Upper lobe of left lung (tissue), 6 donors: ENCODE measurements at places on chromosomes 12 and 14. TPM values are rescaled to one million over a fixed set of nuclear protein-coding genes. Genes with fewer than 3 reads are reported as not detected.

- DNase-seq: no peak
- no peak overlapping the region for H3K4me3 ChIP-seq
- no peaks in the 10 kb centered on the region for H3K27me3 ChIP-seq
- no peaks in the 10 kb centered on the region for H3K4me1 ChIP-seq
Observed at GRCh38 chr12:18429366-18429765, 168.0 kb downstream of the PIK3C2G start.

DNA sequence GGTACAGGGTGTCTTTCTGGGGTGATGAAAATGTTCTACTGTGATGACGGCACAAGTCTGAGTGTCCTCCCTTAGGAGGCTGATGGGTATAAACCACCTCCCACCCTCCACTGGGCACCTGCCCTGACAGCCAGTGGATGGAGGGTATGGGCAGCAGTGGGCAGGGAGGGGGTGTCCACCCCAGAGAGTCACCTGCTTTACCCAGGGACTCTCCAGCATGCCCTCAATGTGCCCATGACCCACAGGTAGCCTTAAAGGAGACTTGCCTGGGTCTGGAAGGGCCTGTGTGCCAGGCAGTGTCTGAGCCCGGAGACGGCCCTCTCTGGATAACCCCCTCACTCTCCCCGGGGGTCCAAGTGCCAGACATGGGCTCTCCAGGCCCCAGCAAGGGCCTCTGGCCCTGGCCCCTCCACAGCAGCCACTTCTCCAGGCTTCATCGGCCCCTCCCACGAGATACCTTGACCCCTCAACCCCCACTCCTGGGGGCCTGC is 38.8 kb downstream of the CCNK start:
- peaks cover 44% of the 10 kb centered on the region for H3K4me1 ChIP-seq
- H3K27ac ChIP-seq: no peak overlapping the region
- H3K4me3 ChIP-seq: no peak overlapping the region
- no peak for DNase-seq

GRCh38 chr14:76373456-76373855 is 2.5 kb upstream of the ESRRB start:
- H3K27me3 ChIP-seq: peaks cover 24% of the 10 kb centered on the region
- H3K36me3 ChIP-seq: no peaks in the 10 kb centered on the region
- H3K4me1 ChIP-seq: peaks cover 21% of the 10 kb centered on the region

DNA sequence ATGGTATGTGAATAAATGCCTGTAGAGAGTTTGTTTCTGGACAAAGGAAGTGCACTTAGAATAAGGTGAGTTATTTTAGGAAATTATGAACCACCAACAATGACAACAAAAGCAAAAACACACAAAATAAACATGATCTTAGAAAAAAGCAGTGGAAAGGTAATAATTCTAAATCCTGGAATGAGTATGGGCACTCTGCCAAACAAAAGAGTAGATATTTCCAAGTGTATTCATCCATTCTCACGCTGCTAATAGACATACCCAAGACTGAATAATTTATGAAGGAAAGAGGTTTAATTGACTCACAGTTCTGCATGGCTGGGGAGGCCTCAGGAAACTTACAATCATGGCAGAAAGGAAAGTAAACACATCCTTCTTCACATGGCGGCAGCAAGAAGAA is 269.3 kb upstream of the NPAS3 start:
- no peaks in the 10 kb centered on the region for H3K36me3 ChIP-seq
- no peaks in the 10 kb centered on the region for H3K4me1 ChIP-seq
- no peak for DNase-seq
- H3K27me3 ChIP-seq: no peaks in the 10 kb centered on the region

- H3K27ac ChIP-seq: no peak overlapping the region
- H3K36me3 ChIP-seq: no peaks in the 10 kb centered on the region
- H3K4me1 ChIP-seq: peaks cover 22% of the 10 kb centered on the region
- no peaks in the 10 kb centered on the region for H3K27me3 ChIP-seq
Observed at GRCh38 chr14:101410126-101410525, 151.2 kb upstream of the DIO3 start.

- H3K36me3 ChIP-seq: no peaks in the 10 kb centered on the region
- no peak for DNase-seq
- no peak overlapping the region for H3K4me3 ChIP-seq
- no peak overlapping the region for H3K27ac ChIP-seq
- no peaks in the 10 kb centered on the region for H3K4me1 ChIP-seq
- no peaks in the 10 kb centered on the region for H3K27me3 ChIP-seq
Observed at GRCh38 chr12:89783359-89784060, 74.9 kb upstream of the ATP2B1 start.

DNA sequence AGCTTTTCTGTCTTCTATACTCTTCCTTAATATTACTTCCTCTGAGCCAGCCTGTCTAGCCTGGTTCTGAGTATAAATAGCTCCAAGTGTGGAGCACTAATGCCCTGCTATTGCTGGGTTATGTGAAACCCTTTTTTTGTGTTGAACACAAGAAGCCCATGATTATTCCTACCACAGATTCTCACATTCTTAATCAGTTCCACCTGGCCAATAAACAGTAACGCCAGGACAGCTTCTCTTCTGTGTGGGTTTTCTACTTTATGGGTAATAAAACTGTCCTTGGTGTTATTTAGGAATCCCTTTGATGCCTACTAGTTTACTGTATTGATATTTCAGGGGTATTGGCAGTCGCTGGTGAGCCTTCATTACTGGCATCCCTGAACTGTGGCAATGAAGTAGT is 48.9 kb upstream of the LRIG3 start:
- no peaks in the 10 kb centered on the region for H3K36me3 ChIP-seq
- no peak overlapping the region for H3K27ac ChIP-seq
- no peak for DNase-seq
- H3K27me3 ChIP-seq: no peaks in the 10 kb centered on the region

DNA sequence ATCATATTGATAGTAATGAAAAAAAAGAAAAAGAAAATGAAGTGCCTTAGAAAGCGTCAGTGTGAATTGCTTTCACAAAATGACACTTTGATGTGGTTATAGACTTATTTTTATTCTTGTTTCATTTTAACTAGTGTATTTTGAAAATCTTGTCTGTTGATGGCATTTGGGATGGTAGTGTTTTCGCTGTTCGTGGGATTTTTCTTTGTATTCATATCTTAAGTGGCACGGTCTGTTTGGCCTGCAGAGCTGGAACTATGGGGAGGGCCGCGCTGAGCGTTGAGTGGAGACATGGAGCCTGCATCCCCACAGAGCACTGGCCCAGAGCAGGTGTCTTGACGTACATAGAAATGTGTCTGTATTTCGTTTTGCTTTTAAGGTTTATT is 61.6 kb downstream of the WDR20 start:
- H3K4me3 ChIP-seq: no peak overlapping the region
- H3K36me3 ChIP-seq: no peaks in the 10 kb centered on the region
- peaks cover 3% of the 10 kb centered on the region for H3K4me1 ChIP-seq

DNA sequence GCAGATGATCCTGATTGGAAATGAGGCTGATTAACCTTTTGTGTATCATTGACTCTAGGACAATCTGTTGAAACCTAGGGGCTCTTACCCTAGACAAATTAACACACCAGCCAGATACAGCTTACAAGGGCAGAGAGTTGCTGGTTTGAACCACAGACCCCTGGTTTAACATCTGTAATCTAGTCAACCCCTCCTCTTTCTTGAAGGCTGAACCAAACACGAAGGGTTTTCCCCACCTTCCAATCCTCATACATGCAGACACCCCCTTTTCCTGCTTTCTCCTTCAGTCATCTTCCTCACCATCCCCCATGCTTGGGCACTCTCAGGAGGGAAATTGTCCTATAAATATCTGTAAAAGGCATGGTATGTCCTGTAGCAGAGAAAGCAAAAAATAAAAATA is 126.0 kb upstream of the HIF1A start:
- H3K27me3 ChIP-seq: no peaks in the 10 kb centered on the region
- H3K36me3 ChIP-seq: no peaks in the 10 kb centered on the region
- peaks cover 35% of the 10 kb centered on the region for H3K4me1 ChIP-seq
- no peak for DNase-seq
- no peak overlapping the region for H3K4me3 ChIP-seq

GRCh38 chr12:325906-326305 is 63.2 kb downstream of the KDM5A start:
- H3K27ac ChIP-seq: no peak overlapping the region
- H3K4me3 ChIP-seq: no peak overlapping the region
- H3K27me3 ChIP-seq: no peaks in the 10 kb centered on the region

DNA sequence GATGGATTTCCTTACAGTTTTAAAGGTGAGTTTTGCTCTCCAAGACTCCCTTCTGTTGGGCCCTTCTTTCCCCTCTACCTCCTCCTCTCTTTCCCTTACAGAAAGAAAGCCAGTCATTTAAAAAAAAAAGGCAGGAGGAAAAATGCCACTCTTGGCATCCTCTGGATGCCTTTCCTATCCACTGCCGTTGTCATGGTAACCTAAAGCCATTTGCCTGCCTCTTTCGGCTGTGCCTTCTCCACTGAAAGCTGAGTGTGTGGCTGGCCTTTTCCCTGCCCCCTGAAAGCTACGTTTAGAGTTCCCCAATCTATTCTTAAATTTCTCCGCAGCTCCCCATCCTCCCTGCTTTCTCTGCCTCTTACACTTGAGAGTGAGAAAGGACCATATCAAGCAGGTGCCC is 67.1 kb downstream of the TUNAR start:
- H3K4me1 ChIP-seq: no peaks in the 10 kb centered on the region
- no peaks in the 10 kb centered on the region for H3K36me3 ChIP-seq
- no peak overlapping the region for H3K27ac ChIP-seq
- DNase-seq: no peak
- no peak overlapping the region for H3K4me3 ChIP-seq

DNA sequence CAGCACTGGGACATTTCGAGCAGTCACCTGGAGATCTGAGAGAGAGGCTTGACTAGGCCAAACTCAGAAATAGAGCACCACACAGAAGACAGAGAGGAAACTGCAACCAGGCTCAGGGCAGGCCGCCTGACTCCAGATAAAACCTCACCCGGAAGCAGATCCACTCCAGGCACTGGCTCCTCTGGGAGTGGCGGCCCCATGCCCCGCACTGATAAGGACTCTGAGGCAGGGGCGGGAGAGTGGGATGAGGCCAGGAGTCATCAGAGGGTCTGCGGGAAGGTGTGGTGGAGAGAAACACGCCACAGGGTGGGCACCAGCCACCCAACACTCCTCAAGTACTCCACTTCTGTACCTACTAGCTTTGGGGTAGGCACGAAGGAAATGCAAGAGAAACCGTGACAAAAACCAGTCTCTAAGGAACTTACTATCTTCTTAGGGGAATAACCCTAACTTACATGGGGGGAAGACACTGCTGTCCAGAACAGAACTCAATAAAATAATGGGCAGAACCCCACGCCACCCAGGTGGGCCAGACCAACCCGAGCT is 71.3 kb downstream of the CHGA start:
- H3K36me3 ChIP-seq: peaks cover 18% of the 10 kb centered on the region
- no peak for DNase-seq
- H3K4me3 ChIP-seq: no peak overlapping the region

- H3K27me3 ChIP-seq: no peaks in the 10 kb centered on the region
- H3K36me3 ChIP-seq: no peaks in the 10 kb centered on the region
- no peaks in the 10 kb centered on the region for H3K4me1 ChIP-seq
- no peak for DNase-seq
Observed at GRCh38 chr14:83133981-83134645, 1600.5 kb upstream of the SEL1L start.

DNA sequence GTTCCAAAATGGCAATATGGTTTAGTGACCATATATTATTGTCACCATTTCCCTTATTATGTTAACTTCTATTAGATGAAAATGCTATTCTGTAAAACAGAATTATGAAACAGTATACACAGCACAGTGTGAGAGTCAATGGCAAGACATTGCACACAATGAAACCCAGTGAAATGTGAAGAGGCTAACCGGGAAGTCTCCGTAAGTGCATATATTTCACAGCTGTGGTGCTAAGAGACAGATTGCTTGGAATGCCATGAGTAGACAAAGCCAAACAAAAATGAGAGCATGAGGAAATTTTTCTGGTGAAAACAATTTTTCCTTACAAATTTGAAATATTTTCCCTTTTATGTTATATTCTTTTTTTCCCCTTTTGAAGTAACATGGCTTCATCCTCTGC is 49.4 kb downstream of the DYRK2 start:
- H3K36me3 ChIP-seq: no peaks in the 10 kb centered on the region
- no peak overlapping the region for H3K27ac ChIP-seq
- no peak overlapping the region for H3K4me3 ChIP-seq
- DNase-seq: no peak
- no peaks in the 10 kb centered on the region for H3K4me1 ChIP-seq

GRCh38 chr12:122876731-122877130 is 19.2 kb downstream of the VPS37B start:
- H3K4me1 ChIP-seq: peaks cover 74% of the 10 kb centered on the region
- no peak for DNase-seq
- peak overlapping the region; percentile 75 for H3K27ac ChIP-seq
- H3K27me3 ChIP-seq: no peaks in the 10 kb centered on the region

NOC4L gene
- total RNA-seq: 19.6 TPM

NTF3 gene
- 0.71 TPM for total RNA-seq

KRT83 gene
- not detected for total RNA-seq

DHH gene
- total RNA-seq: 2.3 TPM

LRRK2 gene
- 519 TPM for total RNA-seq

FOXA1 gene
- total RNA-seq: 26.8 TPM

AP5M1 gene
- total RNA-seq: 38.1 TPM

GPRC5D gene
- total RNA-seq: not detected

IFT81 gene
- 7.7 TPM for total RNA-seq

NCOR2 gene
- 603 TPM for total RNA-seq

OTOGL gene
- 0.22 TPM for total RNA-seq
